ENCODE measurements at places on chromosomes 12 and 14. TPM values are rescaled to one million over a fixed set of nuclear protein-coding genes. Genes with fewer than 3 reads are reported as not detected.

Gene TBX3
- 12.8 TPM for total RNA-seq

Gene TAS2R46
- total RNA-seq, result 4.7 TPM

DNA sequence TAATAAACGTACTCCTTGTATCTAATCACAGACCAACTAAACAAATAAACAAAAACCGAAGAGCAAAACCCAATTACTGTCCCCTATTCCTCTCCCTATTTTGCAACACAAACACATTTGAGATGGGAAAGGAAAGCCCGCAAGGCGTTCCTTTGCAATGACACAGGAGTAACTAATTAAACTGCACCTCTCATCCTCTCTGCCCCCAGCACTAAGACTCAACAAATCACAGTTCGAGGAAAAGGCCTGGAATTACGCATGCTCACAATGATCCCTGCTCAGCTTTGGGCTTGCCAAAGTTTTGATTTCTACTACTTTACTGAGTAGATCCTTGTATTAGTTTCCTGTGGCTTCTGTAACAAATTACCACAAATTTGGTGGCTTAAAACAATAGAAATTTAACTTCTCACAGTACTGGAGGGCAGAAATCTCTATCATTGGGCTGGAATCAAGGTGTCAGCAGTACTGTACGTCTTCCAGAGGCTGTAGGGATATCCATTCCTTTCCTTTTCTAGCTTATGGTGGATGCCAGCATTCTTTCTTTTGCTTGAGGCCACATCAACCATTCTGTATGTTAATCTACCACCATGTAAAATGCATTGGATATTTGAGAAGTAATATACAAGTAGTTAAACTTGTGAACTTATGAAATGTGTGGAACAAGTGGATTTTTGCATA lies 123.0 kb downstream of the NAV3 start:
- no peak for DNase-seq

GRCh38 chr12:24522736-24523135 lies 426.2 kb downstream of the BCAT1 start:
- DNase-seq, result no peak

GRCh38 chr12:132828706-132829534 lies at the start of gene GOLGA3:
TSS of gene GOLGA3 (minus strand) at chr12:132828869. CDS start at chr12:132822128, 6,741 bp downstream.
- peak; percentile 95 for DNase-seq

GRCh38 chr12:668090-668481 lies 4.8 kb upstream of the NINJ2 start:
- DNase-seq, result no peak
